GM23338 (cell line): ENCODE measurements at places on chromosomes 1 and 21.

DNA sequence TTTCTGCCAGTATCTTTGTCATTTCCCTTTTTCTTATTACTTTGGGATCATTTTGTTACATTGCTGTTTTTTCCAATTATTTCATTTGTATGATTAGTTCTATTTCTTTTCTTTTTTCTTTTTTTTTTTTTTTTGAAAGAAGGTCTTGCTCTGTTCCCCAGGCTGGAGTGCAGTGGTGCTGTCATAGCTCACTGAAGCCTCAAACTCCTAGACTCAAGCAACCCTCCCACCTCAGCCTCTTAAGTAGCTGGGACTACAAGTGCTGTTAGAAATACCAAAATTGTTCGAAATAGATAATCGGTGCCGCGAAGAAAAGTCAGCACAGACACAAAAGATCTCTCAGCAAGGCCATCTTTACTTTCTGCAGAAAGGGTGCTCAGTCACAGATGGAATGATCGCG is 26.6 kb upstream of the COL6A1 start:
- DNase-seq, result no peak

- DNase-seq, result no peak
Observed at GRCh38 chr1:1356796-1357401, 1.5 kb downstream of the MXRA8 start.

DNA sequence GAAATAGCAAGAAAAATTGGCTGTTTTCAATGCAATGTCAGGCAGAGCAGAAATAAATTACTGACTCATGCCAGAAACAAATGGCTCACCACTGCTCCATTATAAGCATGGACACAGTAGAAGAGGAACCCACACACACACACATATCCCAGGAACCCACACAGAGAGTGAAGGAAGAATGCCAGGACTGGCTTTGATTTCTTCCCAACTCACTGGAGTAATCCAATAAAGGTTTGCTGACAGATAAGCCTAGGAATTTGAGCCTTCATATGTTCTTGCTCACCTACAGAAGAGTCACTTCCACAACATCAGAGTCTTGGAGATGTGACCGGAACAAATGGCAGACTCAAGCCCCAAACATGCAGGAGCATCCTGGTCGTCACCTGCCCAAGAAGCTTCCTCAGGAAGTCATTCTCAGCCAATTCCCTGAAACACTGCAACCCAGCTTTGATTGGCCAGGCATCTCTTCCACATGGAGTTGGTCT is 2.2 kb downstream of the SH3BP5L start:
- no peak for DNase-seq

DNA sequence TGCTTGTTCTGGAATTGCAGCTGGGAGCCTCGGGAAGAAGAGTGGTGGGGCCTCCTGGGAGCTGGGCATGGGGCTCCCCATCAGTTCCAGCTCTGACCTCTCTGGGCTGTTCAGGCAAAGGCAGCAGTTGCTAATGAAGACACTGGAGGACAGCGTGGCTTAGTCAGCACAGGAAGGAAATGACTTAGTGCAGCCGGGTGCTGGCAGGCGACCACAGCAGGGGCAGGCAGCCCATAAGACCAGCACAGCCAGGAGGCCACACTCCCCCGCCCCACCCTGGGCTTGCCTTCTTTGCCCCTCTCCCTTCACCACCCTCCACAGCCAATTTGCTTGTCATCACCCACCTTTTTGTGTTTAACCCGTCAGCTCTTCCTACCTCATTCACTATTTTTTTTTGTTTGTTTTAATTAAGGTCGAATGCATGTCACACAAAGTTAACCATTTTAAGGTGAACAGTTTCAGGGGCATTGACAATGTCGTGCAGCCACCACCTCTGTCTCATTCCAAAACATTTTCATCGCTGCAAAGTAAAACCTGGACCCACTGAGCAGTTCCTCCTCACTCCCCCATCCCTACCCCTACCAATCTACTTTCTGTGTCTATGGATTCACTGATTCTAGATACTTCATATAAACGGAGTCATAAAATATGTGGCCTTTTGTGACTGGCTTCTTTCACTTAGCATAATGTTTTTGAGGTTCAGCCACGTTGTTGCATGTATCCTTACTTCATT is 10.9 kb downstream of the OLIG2 start:
- DNase-seq, result no peak

- DNase-seq, result no peak
Observed at GRCh38 chr1:211653293-211653692, 22.1 kb downstream of the NEK2 start.

- peak; percentile 77 for DNase-seq
Observed at GRCh38 chr1:15757575-15758342, 836 bp upstream of the FBLIM1 start.

DNA sequence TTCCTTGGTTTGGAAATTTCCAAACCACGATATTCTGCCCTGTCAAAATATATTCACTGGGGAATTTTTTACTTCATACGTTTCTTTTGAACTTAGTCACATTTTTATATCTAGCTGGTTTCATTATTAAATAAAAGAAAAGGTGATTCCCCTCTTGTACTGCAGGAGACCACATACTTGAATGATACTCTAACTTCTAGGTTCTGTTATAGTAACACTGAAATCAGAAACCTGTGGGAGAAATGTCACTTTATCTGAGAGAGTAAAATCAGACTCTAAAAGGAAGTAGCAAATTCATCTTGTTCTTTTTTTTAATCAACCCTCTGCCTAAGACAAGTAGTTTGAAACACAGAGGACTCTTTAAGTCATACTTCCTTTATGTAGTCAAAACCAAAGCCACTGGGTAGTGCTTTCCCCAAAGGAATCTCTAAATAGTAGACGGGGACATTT is 34.4 kb downstream of the MRPL39 start:
- DNase-seq, result no peak

DNA sequence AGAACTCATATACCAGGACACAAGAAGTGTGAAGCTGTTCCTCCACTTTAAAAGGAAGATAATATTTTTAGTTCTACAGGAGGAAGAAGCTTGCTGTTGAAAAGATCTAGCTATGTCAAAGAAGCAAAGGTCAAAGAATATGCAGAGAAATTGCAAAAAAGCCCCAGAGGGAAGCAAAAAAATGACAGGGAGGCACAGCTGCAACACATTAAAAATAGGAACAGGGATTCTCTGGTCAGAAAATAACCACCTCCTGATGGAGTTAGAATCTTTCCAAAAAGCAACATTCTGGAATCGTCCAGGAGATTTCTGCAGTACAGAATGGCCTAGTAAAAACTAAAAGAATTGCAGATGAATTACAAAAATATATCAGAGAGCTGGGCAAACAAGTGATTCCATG is 238.9 kb upstream of the PRMT6 start:
- DNase-seq, result no peak

DNA sequence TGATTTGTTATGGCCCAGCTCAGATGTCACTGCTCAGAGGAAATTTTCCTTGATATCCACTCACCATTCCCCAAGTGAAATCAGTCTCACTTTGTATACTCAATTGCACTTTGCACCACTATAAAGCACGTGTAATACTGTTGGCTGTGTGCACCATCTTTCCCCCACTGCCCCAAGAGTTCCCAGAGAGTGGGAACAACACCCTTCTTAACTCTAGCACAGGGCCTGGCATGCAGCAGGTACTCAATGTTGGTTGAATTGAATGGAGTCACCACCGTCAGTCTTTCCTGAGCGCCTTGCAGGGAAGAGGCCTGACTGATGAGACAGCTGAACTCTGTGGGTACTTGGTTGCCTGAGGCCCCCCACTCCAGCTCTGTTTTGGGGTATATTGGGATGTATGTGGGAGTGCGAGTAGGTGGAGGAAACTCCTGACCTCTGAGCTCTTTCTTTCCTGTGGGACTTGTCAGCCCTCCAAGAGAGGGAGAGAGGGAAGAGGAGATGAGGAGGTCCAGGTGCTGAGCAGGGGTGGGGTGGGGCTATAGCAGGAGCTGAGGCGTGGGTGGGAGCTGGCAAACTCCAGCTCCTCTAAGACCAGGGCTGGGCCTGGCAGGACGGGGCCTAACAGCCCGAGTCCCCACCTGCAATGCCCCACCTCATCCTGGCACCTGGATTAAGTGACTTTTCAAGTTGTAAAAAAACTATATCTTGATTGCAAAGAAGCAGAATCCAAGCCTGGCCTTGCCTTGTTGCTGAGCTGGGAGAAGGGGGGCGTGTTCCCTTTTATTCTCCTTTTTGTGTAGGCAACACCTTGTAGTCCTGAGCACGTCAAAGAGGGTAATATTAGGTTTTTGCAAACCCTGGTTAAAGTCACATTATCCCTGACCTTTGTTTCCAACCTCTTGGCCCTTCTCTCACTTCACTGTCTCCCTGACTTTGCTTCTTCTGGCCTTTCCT is 19.4 kb upstream of the WASF2 start:
- no peak for DNase-seq

DNA sequence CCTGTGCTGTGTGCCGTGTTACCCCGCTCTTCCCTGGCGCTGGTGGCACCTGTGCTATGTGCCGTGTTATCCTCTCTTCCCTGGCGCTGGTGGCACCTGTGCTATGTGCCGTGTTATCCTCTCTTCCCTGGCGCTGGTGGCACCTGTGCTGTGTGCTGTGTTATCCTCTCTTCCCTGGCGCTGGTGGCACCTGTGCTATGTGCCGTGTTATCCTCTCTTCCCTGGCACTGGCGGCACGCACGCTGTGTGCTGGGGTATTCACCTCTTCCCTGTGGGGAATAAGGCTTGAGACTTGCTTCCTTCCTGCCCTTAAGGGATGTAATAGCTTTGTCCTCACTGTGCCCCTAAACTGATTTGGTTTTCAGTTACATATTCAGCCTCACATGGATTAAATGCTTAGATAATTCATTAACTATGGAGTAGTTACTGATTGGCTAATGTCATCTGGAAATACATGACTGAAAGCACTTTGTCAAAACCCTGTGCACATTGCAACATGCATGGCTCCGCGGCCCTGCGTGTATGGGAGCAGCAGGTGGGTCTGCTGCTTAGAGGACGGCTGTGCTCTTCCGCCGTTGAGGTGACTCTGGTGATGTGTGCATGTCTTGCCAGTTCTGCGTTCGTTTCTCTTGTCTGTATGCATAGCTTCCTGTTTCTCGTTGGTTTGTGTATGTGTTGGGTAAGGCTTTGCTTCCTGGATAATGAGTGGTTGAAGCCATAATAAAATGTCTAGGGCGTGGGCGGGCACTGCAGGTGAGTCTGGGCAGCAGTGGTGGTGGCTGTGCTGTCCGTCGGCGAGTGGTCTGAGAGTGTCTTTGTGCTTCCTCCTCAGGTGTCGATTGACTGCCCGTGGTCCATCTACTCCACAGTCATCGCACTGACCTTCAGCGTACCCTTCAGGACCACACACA is 17.9 kb upstream of the PWP2 start:
- no peak for DNase-seq

DNA sequence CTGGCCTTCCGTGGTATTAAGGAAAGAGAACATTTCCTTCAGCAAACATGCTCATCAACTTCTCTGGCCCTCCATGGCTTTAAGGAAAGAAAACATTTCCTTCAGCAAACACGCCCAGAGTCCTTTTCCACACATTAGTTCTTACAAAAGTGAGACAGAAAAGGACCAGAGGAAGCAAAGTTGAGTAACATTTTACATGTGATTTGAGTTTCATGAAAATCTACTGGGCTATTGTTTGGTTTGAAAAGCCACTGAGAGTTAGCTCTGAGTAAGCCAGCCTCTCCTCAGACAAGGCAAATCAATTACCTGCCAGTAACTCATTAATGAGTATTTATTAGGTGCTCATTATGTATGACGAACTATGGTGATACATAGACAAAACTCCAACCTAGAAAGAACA is 78.0 kb downstream of the NID1 start:
- DNase-seq, result no peak

- no peak for DNase-seq
Observed at GRCh38 chr1:169650551-169650950, 20.6 kb upstream of the SELP start.

- DNase-seq, result peak; percentile 63
Observed at GRCh38 chr1:39671433-39671792, 494 bp downstream of the NT5C1A start.

- no peak for DNase-seq
Observed at GRCh38 chr1:73862355-73862754, 335.6 kb downstream of the LRRIQ3 start.

DNA sequence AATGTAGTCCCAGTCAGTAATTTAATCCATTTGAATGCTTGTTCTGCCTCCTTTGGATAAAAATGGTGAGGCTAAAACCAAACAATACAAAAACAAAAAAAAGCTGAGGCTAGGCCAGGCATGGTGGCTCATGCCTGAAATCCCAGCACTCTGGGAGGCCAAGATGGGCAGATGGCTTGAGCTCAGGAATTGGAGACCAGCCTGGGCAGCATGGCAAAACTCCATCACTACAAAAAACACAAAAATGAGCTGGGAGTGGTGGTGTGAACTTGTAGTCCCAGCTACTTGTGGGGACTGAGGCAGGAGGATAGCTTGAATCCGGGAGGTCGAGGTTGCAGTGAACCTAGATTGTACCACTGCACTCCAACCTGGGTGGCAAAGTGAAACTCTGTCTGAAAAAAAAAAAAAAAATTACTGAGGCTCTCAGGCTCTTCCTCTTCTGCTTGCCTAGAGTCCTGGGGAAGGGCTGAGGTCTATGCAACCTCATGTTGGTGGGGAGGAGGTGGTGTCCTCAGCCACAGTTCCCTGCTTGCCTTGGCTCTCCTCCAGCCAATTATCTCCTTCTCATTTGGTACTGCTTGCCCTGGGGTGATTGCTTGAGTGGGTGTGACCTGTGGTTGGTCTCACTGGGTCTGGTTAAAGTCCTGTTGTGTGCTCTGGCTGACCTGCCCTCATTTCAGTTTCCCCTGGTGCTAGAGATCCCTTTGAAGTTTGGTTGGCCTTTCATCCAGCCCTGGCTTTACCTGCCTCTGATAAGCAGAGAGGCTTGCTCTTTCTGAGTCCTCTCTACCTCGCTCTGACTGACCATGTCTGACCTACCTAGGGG is 20.9 kb downstream of the S1PR1 start:
- DNase-seq, result no peak

DNA sequence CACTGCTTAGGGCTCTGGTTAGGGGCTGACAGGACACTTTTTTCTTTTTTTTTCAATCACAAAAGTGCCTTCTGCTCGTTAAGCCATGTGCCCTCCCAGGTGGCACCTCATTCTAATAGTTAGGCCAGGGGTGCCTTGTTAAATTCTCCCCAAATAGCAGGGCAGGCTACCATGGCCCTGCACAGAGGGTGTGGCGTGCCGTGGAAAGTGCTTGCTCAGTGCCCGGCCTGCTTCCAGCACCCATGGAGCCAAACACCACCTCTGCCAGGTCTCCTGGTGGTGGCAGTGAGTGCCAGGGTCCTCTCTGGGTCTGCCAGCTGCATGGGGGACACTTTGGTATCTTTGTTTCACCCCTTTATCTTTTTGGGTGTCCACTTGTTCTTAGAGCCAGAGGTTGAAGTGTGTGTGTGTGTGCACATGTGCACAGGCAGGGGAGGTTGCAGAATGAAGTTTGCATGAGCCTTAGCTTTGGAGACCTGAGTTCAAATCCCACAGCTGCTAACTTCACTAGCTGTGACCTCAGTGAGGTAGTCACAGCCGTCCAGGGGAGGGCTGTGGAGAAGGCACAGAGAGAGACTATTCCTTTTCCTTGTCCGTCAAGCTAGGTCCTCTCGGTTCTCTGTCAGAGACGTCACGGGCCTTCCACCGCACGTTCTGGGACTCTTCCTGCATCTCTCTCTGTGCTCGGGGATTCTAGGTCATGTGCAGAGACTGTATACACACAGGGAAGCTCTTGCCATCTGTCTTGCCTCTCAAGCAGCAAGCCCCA is 39.9 kb upstream of the CSF3R start:
- DNase-seq, result no peak
